ENCODE measurements at places on chromosomes 6 and 20.
A peak's percentile ranks its signal among the peaks of the same experiment; 100 is the strongest.

- peak; percentile 54 for DNase-seq
Observed at GRCh38 chr6:106527979-106528378, 101.3 kb downstream of the RTN4IP1 start.

DNA sequence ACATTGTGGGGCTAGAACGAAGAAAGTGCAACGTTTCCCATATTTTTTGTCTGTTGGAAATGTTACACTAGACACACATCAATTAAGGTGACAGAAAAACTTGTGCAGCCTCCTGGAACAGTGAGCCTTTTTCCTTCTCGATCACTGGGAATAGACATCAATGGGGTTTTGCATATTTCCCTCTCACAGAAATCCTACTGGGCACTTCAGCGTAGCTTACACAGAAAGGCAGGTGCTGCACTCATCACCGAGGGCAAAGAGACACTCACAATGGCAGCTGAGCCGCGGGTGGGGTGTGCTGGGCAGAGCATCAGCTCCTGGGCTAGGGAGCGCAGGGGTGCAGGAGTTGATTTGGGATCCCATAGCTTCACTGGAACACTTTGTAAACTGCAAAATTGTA is 64.5 kb downstream of the THBS2 start:
- no peak for DNase-seq

- no peak for DNase-seq
Observed at GRCh38 chr20:58981628-58982364, 740 bp downstream of the NELFCD start.

DNA sequence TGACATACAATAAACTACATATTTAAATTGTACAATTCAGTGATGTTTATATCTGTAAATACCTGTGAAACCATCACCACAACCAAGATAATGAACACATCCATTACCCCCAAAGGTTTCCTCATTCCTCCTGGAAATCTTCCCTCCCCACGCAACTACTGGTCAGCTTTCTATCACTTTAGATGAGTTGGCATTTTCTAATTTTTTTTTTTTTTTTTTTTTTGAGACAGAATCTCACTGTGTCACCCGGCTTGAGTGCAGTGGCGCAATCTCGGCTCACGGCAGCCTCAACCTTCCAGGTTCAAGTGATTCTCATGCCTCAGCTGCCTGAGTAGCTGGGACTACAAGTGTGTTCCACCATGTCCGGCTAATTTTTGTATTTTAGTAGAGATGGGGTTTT is 31.7 kb upstream of the ECI2 start:
- DNase-seq = no peak

DNA sequence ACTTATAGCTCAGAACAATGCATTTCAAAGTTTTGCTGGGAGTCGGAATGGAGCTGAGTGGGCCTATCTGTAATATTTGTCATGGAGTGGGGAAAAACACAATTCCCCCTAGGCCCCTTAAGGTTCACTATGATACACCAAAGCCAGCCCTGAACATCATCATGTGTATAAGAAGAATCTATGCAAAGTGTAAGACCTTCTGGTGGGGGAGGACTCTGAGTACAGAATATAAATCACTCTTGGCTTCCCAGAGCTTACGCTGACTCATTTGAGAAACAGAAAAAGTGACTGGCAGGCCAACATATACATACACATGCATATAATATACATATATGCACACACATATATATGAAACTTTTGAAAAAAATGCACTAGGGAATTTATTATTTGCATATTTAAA is 54.1 kb upstream of the UBR2 start:
- no peak for DNase-seq

DNA sequence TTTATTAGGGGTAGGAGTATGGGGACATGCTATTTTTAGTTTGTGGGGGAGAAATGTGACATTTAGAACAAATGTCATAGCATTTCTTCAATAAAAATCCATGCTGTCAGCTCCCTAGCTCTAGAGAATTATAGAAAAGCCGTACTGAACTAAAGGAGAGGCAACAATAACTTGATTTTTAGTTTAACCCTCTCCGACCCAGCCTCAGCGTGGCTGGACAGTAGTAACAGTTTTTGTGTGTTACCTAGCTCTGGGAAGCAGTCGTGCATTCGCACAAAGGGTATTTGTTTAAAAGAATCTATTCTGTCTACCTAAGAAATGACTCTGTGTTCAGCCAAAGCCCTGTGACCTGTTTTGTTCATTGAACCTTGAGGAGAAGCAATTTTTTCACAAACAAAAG is 442.4 kb upstream of the SOX4 start:
- no peak for DNase-seq

- no peak for DNase-seq
Observed at GRCh38 chr20:36744764-36745191, 1.1 kb downstream of the NDRG3 start.

GRCh38 chr6:52731719-52732118 is 31.6 kb downstream of the GSTA2 start:
- no peak for DNase-seq

GRCh38 chr6:128686084-128686483 is 165.7 kb upstream of the PTPRK start:
- DNase-seq = no peak

DNA sequence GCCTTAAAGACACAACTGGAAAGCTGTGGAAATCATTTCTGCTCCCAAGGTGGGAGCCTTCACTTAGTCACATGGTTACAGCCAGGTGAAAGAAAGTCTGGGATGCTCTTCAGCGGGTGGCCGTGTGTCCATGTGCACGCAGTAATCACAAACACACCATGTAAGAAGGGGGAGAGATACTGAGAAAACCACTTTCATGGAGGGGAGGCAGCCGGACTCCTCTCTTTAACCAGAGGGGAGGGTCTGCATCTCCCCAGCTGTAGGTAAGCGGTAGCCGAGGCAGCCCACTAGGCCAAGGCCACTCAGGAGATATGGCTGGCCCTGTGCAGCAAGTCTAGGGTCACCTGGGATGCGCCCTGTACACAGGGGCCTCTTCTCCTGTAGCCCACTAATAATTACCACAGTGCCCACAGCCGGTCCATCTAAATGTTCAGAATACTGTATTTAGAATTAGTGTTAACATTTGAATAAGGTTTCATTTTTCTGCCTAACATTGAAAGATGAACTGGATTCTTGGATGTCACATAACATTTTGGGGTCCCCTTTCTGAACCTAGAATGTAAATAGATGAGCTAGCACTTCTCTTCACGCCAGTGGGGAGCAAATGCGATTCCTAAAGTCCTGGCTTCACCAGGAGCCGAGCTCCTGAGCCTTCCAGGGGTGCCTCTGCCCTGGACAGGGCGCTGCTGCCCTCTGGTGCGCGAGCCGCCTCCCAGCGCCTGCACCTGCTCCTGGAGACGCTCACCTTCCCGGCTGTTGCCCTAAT is 15.9 kb downstream of the GPR31 start:
- DNase-seq = peak; percentile 49
